ENCODE measurements at places on chromosomes 5 and 9.

GRCh38 chr9:129597355-129598088 is 23.4 kb downstream of the C9orf50 start:
- DNase-seq = peak; percentile 20

DNA sequence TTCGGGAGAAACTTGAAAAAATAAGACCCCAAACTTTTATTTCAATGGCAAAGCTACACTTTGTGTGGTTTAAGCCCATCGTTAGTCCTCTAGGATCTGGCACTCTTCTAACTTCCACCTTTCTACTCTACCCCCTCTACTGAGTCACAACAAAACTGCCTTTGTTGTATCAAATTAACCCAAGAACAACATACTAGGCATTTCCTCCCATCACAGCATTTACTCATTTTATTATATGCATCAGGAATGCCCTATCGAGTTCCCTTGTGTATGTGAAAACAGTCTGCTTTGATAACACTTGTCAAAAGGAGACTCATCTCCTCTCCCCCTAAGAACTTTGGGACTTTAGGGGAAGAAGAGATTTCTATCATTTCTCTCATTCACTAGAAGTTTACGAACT is 158.9 kb upstream of the FREM1 start:
- DNase-seq = no peak

- no peak for DNase-seq
These were observed 434.4 kb upstream of the BRINP1 start for GRCh38 chr9:119803679-119804078.

GRCh38 chr5:65359981-65360380 is 121.7 kb downstream of the ADAMTS6 start:
- no peak for DNase-seq
